A549 treated with AZD2906 at 1 μM for 4 hours (cell line): ENCODE measurements at places on chromosomes 3 and 15. TPM values are rescaled to one million over a fixed set of nuclear protein-coding genes. Genes with fewer than 3 reads are reported as not detected.

Gene FAH
- total RNA-seq: 31.3 to 35.6 TPM (median 33.2 TPM) in 5 replicates

Gene IL17RB
- 0.67 to 0.91 TPM (median 0.78 TPM) in 5 replicates for total RNA-seq

Gene CLRN1
- total RNA-seq: not detected in 5 replicates

Gene TICRR
- 10.5 to 12.4 TPM (median 11.6 TPM) in 5 replicates for total RNA-seq

Gene CEMIP
- total RNA-seq: 0.78 to 1.2 TPM (median 1.0 TPM) in 5 replicates

Gene CLK3
- total RNA-seq: 30.8 to 46.3 TPM (median 33.0 TPM) in 5 replicates

Gene CCR8
- not detected in 5 replicates for total RNA-seq

Gene SNRPA1
- 112 to 120 TPM (median 114 TPM) in 5 replicates for total RNA-seq

Gene TMF1
- total RNA-seq: 9.8 to 15.3 TPM (median 12.9 TPM) in 5 replicates

Gene TMEM89
- 0.10 to 0.21 TPM (median 0.15 TPM) in 3 of 5 replicates, not detected in the others for total RNA-seq

Gene NMB
- 12.1 to 26.1 TPM (median 22.8 TPM) in 5 replicates for total RNA-seq

Gene POLQ
- 5.7 to 6.8 TPM (median 6.0 TPM) in 5 replicates for total RNA-seq

Gene NRROS
- 0.05 TPM in 1 of 5 replicates, not detected in the others for total RNA-seq

Gene ACKR2
- 0.09 to 0.13 TPM (median 0.10 TPM) in 3 of 5 replicates, not detected in the others for total RNA-seq

Gene ZNF502
- total RNA-seq: 1.2 to 2.2 TPM (median 1.5 TPM) in 5 replicates

Gene SST
- not detected in 5 replicates for total RNA-seq

Gene TIGIT
- total RNA-seq: not detected in 5 replicates
